ENCODE measurements at places on chromosomes 2 and 18. TPM values are rescaled to one million over a fixed set of nuclear protein-coding genes. Genes with fewer than 3 reads are reported as not detected.

The AMER3 gene
- total RNA-seq: 0.55 TPM

The LIMS2 gene
- total RNA-seq: 77.7 TPM

DNA sequence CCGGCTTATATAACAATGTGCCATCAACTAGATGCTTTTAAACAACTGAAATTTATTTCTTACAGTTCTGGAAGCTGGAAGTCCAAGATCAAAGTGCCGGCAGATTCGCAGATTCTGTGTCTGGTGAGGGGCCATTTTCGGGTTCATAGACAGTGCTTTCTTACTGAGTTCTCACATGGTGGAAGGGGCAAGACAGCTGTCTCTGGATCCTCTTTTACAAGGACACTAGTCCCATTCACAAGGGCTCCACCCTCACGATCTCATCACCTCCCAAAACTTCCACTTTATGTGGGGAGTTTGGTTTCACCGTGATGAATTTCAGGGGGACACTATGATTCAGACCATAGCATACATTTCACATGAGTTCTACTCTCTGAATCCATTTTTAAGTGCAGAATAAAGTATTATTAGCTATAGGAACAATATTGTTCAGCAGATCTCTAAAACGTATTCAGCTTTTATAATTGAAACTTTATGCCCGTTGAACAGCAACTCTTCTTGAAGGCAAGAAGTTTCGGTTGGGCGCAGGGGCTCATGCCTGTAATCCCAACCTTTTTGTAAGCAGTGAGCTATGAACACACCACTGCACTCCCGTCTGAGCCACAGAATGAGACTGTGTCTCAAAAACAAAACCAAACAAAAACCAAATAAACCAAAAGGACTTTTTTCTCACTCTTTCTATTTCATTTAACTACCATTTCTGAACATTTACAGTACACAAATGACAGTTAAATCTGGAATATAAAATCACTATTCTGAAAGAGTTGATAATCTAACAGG is 502.8 kb downstream of the CMPK2 start:
- no peak overlapping the region for H3K27ac ChIP-seq
- no peak for DNase-seq
- H3K4me3 ChIP-seq: no peak overlapping the region

DNA sequence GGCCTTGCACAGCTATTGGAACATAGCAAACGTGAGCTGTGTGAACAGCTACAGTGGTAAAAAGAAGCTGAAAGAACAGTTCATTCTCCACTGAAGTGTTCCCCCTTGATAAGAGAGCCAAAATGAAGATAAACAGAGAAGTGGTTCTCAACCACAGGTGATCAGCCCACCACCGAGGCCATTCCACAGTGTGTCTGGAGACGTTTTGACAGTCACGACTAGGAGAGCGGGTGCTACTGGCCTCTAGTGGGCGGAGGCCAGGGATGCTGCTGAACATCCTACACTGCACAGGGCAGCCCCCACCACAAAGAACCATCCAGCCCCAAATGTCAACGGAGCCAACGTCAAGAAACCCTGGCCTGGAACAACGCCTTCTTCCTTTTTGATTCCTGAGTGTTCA is 38.4 kb downstream of the ADCY3 start:
- H3K4me3 ChIP-seq: no peak overlapping the region
- H3K36me3 ChIP-seq: no peaks in the 10 kb centered on the region
- no peaks in the 10 kb centered on the region for H3K27me3 ChIP-seq
- H3K4me1 ChIP-seq: peaks cover 7% of the 10 kb centered on the region
- no peak overlapping the region for H3K27ac ChIP-seq
- no peak for DNase-seq

The AKAIN1 gene
- total RNA-seq: not detected

GRCh38 chr18:136433-136832 is 21.9 kb upstream of the USP14 start:
- no peak for DNase-seq
- no peaks in the 10 kb centered on the region for H3K27me3 ChIP-seq

DNA sequence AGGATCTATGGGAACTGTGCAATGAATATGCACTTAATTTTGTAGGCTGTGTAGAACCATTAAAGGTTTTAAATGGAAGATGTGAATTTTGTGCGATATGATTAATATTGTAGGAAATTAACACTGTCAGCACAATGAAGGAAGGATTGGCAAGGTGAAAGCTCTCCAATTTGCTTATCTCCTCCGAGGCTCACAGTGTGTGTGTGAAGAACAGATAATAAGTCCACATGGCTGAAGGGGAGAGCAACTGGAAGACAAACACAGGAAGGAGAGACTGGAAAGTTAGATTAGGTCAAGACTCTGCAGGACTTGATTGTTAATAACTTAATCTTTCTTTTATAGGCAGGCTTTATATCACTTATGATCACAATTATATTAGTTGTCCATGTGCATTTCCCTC is 269.7 kb upstream of the VRK2 start:
- no peaks in the 10 kb centered on the region for H3K36me3 ChIP-seq
- no peak for DNase-seq
- H3K27ac ChIP-seq: no peak overlapping the region
- H3K27me3 ChIP-seq: no peaks in the 10 kb centered on the region
- H3K4me3 ChIP-seq: no peak overlapping the region
- H3K4me1 ChIP-seq: no peaks in the 10 kb centered on the region

The MREG gene
- 6.4 TPM for total RNA-seq

DNA sequence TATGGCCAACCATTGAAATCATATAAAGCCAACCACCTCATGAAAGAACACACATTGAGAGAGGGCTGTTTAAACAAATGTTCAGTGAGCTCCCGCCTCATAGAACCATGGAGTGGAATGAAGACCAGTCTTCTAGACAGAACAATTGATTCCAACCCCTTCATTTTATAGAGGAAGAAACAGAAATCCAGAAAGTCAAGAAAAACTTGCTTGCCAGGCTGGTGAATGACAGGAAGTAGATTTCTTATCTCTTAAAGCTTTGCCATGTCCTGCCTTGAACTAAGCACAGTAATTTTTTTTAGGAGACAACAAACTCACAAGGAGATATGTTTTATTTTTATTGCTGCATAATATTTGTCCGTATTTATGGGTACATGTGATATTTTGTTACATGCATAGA is 16.5 kb upstream of the NRP2 start:
- no peak overlapping the region for H3K4me3 ChIP-seq
- no peaks in the 10 kb centered on the region for H3K36me3 ChIP-seq
- no peak overlapping the region for H3K27ac ChIP-seq
- no peak for DNase-seq
- H3K4me1 ChIP-seq: no peaks in the 10 kb centered on the region
- no peaks in the 10 kb centered on the region for H3K27me3 ChIP-seq

DNA sequence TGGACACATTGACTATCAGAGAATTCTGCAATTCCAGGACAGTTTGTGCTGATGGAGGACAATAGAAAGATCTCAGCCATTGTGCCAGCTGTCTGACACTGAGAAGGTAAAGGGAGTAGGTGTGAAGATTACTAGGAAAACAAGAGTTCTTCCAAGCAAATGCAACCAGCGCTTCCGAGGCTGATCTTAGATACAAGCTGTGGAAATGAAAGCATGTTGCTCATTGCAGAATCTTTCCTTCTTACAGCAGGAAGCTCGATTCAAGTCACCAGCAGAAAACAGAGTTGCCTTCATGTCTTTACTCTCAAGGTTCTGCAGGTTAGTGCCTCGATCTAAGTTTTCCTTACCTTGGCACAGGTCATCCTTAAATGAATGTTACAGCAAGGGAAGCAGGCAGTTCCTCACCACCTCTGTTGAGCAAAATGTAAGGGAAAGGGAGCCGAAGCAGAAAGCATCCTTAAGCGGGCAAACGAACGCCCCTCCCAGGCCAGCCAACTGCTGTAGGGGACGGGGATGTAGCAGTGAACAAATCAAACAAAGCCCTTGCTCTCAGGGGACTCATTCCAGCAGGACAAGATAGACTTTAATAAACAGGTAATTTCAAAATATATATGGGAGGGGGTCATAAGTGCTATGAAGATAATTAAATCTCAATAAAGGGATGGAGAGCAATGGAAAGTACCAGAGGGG is 54.3 kb downstream of the MARCHF4 start:
- no peak for DNase-seq
- no peaks in the 10 kb centered on the region for H3K27me3 ChIP-seq
- H3K4me3 ChIP-seq: no peak overlapping the region
- no peaks in the 10 kb centered on the region for H3K4me1 ChIP-seq

DNA sequence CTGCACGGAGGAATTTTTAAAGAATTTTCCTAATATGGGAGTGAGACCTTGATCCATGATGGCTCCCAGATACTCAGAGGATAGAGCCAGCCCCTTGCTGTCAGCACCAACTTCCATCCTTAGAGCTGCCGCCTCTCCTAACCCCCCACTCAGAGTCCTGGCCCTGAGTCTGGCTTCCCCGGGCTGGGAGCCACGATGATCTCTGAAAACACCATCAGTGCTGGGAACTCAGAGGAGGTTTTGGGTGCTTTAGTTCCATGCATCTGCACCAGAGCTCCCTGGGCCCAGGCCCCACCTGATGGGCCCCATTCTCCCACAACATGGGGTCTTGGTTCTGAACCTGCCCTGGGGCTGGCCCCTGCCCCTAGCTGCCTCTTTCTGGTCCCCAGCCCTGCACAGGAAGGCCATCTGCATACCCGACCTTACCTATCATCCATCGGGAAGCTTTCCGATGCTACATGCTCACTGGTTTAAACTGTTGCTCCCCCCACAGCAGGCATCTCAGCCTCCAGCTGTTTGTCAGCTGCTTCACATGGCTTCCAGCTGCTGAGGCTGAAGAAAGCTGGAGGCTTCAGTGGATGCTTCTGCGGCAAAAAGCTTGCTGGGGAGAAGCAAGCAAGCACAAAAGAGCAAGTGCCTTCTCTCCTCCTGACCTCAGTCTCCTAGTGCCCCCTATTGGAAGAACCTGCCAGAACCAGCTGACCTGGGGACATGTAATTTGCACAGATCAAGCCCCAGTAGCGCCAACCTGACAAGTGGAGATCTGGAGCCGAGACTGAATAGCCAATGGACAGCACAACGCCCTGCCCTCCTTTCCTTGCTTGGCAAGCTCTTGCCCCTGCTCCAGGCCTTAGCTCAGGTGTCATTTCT is 24.2 kb upstream of the RHOB start:
- peaks cover 82% of the 10 kb centered on the region for H3K4me1 ChIP-seq
- no peaks in the 10 kb centered on the region for H3K36me3 ChIP-seq
- no peak overlapping the region for H3K4me3 ChIP-seq
- H3K27ac ChIP-seq: peak overlapping the region; percentile 67
- peak; percentile 75 for DNase-seq
- no peaks in the 10 kb centered on the region for H3K27me3 ChIP-seq

DNA sequence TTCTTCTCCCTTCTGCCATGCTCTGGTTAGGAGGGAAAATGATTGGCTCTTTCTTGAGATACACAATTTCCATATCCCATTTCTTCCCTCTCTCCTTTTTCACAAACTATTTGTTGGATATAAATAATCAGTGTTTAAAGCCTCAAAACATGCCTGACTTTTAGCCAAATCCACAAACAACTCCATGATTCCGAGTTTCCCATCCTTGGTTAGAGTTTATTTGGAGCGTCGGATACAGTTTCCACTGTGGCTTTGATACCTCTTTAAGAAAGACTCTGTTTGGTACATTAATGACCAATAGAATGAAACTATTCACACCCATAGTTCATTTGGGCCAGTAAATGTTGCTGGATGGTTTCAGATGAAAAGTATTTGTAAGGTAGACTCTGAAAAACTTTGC is 5.9 kb upstream of the FHL2 start:
- DNase-seq: no peak
- peaks cover 5% of the 10 kb centered on the region for H3K27me3 ChIP-seq
- peaks cover 14% of the 10 kb centered on the region for H3K4me1 ChIP-seq
- no peaks in the 10 kb centered on the region for H3K36me3 ChIP-seq

GRCh38 chr2:28247734-28248133 is 144.9 kb upstream of the FOSL2 start:
- H3K36me3 ChIP-seq: peaks cover 20% of the 10 kb centered on the region
- H3K4me1 ChIP-seq: no peaks in the 10 kb centered on the region
- DNase-seq: no peak
- no peak overlapping the region for H3K4me3 ChIP-seq
- H3K27ac ChIP-seq: no peak overlapping the region

- no peak for DNase-seq
- no peak overlapping the region for H3K4me3 ChIP-seq
- H3K4me1 ChIP-seq: no peaks in the 10 kb centered on the region
- no peaks in the 10 kb centered on the region for H3K27me3 ChIP-seq
- no peak overlapping the region for H3K27ac ChIP-seq
These were observed 38.9 kb downstream of the C1D start for GRCh38 chr2:68023904-68024303.

DNA sequence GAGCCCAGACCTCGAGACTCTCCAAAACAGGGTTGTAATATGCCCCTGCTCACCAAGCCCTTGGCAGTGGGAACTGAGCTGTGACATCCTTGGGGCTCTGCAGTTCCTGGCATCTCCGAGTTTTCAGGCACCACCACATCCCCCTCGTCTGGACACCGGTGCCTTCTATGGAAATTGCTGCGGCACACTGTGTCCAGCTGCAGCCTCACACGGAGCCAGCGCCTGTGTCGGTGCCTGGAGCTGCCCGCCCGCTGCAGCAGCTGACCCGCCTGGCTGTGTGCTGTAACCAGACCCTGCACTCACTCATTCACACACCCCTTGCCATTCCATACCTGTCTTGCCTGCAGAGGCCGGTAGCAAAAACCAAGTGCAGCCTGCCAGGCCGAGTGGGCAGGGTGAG is 11.8 kb downstream of the IWS1 start:
- H3K36me3 ChIP-seq: peaks cover 47% of the 10 kb centered on the region
- peaks cover 34% of the 10 kb centered on the region for H3K4me1 ChIP-seq
- no peak overlapping the region for H3K4me3 ChIP-seq
- H3K27me3 ChIP-seq: no peaks in the 10 kb centered on the region

DNA sequence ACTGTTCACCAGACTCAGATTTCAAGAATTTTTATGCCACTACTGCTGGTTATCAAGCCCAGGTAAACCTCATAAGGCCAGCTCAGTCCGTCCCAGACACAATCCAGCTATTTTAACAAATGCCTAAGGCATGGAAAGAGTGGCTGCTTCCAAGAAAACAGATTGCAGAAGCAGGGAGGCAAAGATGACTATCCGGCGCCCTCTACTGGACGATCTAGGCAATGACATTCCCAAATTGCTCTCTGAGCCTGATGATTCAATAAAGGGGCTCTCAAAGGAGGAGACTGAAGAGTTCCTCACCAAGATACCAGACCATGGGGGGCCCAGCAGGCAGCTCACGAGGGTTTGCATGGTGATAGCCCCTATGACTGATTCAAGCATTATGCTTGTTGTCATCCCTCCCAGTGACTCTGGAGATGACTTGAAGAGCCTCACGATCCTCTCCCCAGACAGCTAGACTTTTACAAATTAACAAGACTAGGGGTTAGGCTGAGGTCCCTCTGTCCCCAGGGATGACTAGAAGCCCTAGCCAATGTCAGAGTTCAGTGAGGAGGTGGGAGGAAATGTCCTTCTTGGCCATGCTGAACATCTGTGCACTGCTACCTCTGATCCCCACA is 25.0 kb downstream of the SERPINB8 start:
- DNase-seq: peak; percentile 55
- H3K4me3 ChIP-seq: no peak overlapping the region
- H3K27ac ChIP-seq: no peak overlapping the region
- H3K27me3 ChIP-seq: no peaks in the 10 kb centered on the region

The UXS1 gene
- total RNA-seq: 30.5 TPM

DNA sequence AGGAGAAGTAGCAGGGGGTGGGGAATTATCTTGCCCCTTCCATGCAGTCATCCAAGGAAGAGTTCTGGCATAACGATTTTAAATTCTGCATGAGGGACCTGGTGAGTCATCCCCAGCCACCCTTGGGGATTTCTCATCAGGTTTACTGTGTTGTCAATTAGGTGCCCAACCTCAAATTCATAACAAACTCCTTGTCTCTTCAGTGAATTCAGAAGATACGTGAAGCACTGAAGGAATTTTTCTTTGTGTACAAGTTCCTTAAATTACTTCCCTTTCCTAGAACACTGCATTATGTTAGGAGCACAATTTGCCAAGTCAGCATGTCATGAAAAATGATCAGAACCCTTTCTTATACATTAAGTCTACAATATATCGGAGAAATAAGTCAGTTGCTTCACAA is 70.8 kb upstream of the NOSTRIN start:
- H3K27ac ChIP-seq: no peak overlapping the region
- no peaks in the 10 kb centered on the region for H3K4me1 ChIP-seq
- H3K36me3 ChIP-seq: no peaks in the 10 kb centered on the region
- no peaks in the 10 kb centered on the region for H3K27me3 ChIP-seq
